ENCODE measurements at places on chromosomes 3 and 15.
A peak's percentile ranks its signal among the peaks of the same experiment; 100 is the strongest.

DNA sequence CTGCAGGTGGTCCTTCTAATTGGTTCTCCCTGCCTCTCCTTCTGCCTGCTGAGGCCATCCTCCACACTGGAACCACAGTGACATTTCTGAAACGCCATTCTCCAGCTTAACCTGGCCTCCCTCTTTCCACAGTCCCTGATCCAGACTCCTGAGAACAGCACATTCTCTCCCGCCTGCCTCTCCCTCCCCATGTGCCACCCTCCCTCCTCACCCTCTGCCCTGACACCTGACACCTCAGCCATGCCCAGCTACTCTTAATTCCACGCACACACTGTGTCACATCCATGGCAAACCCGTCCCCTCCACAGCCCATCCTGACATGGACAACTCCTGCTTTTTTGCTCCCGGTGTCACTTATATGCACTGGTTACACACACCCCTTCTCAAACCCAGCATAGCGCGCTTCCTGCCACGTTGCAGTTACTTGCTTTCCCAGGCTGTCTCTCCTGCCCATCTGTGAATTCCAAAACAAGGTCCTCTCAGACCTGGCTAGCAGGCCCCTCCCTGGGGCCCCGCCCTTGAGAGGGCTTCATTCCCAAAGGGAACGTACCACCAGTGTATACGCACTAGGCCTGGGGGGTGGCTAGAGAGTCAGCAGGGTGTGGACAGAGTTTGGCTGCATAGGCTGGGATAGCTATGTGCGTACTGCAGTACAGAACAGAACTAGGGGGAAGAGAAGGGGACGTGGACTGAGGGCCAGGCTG lies 92.7 kb upstream of the BLM start:
- no peak for DNase-seq

GRCh38 chr3:11616551-11616950 lies 27.2 kb downstream of the VGLL4 start:
- DNase-seq = no peak

- no peak for DNase-seq
Measured at GRCh38 chr3:171314341-171314740, 145.9 kb downstream of the TNIK start.

DNA sequence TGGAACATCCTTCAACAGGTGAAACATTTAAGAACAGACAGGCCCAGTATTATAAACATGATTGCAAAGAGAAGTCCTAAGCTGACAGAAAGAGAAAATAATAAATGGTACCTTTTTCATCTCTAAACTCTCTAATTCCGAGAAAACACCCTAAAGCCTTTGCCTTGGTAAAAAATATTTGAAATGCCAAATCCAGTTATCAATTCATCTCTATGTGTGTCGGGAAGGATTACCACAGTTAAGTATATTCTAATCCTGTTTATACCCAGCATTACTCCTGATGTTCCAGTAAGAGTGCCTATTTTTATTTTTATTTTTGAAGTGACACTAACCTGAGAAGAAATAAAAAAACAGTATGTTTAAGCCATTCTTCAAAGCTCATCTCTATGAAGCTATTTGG lies 219.3 kb upstream of the NANOGP8 start:
- no peak for DNase-seq

- peak; percentile 25 for DNase-seq
Measured at GRCh38 chr3:75171630-75172230, 492.4 kb upstream of the FRG2C start.

DNA sequence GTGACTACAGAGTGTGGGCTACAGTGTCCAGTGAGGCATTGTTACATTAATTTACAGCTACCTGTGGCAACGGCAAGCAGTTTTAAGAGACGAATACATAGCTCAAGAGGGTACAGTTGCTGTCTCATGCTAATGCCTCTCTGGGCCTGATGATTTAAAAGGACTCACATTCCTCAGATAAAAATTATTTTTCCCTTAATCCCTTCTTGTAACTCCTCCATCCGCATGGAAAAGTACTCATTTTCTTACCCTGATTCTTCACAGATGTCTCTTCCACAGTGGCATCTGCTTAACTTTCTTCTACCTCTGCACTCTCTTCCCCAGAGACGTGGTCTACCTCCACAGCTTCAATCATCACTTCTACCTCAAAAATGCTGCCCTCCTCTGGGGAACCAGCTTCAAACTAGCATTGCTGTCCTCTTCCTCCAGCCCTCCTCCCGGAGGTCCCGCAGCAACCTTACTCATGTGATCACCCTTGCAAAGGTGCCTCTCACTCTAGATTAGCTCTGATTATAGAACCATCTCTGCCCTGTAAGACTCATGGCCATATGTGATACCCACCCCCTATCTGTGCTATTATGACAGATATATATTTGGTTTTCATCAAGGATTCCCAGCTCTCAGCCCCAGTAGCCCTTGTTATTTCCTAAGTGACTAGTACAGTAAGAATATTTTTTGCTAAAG lies 21.4 kb upstream of the ABHD17C start:
- DNase-seq = no peak

DNA sequence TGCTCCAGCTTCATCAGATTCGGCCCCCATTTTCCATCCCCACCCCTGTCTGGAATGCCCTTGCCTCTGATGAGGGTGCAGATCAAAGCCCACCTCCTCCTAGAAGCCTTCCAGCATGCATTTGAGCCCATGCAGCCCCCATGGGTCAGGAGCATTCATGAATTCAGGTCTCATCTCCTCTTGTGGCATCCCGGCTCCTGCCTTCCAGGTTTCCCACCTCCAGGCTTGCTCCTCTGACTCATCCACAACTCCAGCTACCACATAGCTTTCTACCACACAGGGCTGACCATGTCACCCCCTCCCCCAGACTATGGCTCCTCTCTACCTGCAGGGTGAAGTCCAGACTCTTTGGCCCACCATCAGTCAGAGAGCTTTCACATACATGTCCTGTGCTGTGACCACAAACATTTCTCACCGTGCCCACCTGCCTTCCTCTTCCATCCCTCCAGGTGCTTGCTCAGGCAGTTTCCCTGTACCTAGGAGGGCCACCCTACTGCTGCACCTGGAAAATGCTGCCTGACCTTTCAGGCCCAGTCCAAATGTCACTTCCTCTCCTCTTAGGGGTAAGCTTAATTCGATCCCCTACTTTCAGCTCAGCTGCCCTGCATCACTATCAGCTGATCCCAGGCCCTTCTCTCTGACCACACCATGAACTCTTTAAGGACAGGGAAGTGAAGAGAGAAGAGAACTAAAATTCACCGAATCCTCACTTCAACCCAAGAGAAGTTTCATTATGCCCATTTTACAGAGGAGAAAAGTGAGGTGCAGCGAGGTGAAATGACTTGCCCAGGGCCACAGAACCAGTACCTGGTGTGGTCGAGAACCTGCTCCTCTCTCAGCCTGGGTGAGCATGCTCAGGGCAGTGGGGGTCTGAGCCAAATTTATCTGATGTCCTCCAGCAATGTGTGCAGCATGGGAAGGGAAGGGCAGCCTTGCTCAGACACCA lies 13.7 kb upstream of the FGD5 start:
- DNase-seq = peak; percentile 13

DNA sequence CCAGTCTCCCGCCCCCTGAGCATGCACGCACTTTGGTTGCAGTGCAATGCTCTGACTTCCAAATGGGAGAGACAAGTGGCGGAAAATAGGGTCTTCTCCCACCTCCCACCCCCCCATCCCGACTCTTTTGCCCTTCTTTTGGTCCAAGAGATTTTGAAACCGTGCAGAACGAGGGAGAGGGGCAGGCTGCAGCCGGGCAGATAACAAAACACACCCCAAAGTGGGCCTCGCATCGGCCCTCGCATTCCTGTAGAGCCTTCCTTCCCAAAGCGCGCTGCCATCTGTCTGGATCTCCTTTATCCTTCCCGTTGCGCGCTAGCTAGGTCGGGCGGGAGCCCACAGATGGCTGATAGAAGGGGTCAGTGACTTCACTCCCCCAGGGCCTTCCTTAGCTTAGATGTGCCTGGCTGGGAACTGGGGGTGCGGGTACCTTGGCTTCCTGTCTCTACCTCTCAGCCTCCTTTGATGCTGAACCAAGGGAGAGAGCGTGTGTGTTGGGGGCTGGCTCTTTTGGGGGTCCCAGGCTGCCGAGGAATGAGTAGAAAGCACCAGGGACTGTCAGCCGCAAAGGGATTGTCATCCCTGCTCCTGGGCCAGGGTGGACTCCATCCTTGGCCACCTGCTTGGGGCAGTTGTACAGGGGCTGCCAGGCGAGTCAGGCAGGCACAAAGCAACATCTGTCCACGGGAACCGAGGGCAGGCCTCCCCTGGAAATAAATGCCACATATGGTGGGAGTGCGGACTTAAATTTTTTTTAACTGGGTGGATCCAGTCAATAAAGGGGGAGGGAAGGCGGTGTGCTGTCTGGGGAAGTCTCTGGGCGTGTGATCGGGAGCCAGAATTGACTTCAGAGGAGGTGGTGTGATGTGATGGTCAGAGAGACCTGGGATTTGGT lies 1.8 kb downstream of the SMAD3 start:
- DNase-seq = no peak

DNA sequence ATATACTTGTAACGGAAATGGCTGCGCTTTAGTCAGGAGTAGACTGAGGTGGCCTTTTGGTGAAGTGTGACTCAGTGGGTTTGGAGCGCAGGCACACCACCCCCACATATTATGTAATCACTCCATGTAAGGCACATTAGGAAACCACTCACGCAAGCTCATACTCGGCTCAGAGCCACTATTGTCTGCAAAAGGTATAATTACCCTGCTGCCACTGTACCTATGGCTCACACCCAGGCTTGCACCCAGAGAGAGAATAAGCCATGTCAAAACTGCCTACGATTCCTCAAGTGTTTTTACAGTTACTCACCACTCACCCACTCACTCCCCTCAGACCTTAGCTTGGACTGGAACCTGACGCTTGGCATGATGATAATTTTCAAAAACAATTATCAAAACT lies 611.9 kb upstream of the CCDC54 start:
- DNase-seq = peak; percentile 97

- no peak for DNase-seq
Measured at GRCh38 chr3:126300761-126301481, 56.3 kb downstream of the KLF15 start.

- DNase-seq = peak; percentile 63
Measured at GRCh38 chr15:39685999-39686613, 96.5 kb downstream of the FSIP1 start.

DNA sequence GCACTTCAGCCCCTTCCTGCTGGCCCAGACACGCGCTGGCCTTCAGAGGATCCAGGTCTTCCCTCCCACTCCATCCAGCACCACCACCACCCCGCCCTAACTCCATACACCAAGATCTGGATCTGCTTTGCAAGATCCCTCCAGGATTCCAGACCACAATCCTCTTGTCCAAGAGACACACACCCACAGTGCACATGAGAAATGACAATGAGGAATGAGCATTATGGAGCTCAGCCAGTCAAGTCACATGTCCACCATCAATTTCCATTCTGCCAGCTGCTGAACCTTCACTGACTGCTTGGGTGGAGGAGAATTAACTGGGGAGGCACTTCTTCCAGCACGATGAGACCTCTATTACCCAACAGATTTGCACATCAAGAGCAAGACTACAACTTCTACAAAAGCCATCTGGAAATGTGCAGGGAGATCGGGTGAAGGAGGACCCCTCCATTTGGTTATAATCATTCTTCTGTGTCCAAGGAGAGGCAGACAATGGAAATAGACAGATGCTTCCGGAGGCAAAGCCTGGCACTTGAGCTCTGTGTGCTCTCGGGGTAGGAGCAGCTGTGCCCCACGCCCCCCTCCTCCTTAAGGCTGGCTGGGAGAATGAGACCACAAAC lies 12.3 kb upstream of the SPATA12 start:
- DNase-seq = no peak

DNA sequence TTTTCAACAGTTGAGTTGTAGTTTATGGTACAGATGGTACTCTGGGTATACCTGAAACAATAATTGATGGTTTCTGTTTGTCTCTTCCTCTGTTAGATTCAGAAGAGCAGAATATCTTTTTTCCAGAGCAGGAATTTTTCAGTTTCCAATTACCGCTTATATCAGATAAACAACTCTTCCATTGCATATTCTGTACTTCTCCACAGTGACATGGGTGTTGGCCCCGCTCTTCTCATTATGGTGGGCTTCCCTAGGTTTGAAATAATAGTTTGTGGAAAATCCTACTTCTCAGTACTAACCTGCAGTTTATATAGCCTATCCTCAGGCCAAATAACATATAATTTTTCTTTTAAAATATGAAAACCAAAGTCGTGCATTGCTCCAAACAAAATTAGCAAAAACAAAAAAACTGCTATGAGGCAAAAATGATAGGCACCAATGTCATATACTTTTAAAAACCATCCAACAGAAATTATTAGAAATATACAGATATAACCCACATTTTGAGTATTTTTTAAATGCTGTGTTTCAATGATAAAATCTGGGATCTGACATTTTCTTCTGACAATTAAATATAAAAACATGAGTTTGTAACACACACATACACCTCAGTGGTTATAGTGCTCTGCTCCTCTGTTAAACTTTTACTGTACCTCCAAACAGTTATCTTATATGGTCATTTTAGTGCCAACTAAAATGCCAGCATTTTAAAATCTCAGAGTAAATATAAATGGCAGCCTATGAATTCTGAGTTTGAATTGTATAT lies 56.8 kb downstream of the CMSS1 start:
- DNase-seq = no peak

DNA sequence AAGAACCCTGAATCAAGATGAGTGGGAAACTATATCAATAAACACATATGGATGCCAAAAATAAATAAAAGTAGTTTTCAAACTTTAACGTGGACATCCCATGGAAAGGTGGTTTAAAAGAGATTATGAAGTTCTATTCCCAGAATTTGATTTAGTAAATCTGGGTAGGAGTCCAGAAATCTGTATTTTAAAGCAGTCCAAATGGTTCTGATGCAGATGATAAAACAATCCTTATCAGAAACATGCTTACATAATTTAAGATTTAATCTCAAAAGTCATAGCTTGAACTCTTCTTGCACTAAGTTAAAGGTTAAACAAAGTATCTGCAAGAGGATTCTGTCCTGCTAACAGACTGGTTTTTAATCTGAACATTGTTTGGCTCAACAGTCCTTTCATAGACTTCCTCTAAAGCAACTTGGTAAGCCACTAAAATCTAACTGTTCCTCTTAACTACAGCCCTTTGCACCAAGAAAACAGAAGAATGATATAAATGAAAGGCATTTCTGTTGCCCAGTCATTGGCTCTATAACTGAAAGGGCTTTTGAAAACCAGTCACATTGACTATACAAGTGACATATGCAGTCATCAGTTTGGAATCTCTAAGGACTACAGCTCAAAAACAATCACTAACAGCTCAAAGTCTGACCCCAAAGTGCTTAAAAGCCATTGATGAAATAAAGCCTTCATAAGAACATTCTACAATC lies 23.4 kb upstream of the MAP4 start:
- peak; percentile 42 for DNase-seq

DNA sequence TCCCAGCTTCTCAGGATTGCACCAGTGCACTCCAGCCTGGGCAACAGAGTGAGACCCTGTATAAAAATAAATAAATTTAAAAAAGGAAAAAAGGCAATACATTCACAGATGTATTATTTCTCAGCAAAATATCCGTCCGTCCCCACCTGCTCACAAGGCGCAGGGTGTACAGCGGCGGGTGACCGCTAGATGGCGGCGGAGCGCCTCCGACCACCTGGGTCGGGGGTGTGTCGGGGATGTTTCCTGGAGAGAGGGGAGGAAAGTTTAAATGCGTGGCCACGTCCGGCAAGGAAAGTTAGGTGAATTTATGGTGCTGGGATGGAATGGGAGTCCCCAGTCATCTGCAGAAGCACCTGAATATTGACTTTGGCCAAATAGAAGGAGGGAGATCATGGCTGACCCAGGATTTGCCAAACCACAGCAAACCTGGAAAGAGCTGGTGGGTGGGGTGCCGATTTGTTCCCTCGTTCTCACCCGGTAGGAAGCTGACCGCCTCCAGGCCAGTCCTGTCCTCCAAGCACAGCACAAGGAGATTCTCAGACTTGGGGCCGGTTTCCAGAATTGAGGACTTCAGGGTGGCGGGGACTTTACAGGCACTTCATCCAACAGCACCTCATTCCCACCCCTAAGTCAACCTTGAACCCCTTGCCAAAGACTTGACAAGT lies 88.3 kb downstream of the TMEM266 start:
- DNase-seq = peak; percentile 53
